ENCODE measurements at places on chromosomes 16 and 17.
A peak's percentile ranks its signal among the peaks of the same experiment; 100 is the strongest.

DNA sequence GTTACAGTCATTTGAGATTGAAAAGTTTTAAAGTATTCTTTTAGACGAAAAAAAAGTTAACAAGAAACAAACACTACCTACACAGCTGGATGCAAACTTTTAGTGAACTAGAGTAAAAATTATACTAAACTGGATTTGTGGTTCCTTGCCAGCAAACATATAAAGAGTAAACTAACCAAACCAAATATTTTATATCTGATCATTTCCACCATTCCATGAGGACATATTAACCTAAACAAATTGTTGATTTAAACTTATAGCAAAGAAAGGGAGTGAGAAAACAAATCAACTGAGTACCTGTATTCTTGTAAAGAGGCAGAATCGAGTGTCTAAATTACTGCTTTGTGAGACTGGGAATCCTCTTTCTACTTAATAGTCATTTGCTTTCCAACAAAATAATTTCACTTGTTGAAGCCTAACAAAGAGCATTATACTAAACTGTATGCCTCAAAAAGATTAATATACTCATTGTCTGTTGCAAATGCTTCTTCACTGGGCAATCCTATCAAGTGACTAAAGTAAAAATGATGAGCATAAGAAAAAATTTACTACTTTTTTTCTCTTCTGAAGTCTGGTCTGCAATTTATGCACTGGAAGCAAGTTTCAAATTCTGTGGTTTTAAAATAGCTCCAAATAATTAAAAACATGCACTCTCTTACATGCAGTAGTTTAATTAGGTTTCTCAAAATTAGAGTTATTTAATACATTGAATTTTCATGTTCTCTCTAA lies 37.5 kb downstream of the AKAP10 start:
- DNase-seq = no peak

GRCh38 chr17:82018152-82018988 lies 4.3 kb downstream of the CENPX start:
- no peak for DNase-seq

DNA sequence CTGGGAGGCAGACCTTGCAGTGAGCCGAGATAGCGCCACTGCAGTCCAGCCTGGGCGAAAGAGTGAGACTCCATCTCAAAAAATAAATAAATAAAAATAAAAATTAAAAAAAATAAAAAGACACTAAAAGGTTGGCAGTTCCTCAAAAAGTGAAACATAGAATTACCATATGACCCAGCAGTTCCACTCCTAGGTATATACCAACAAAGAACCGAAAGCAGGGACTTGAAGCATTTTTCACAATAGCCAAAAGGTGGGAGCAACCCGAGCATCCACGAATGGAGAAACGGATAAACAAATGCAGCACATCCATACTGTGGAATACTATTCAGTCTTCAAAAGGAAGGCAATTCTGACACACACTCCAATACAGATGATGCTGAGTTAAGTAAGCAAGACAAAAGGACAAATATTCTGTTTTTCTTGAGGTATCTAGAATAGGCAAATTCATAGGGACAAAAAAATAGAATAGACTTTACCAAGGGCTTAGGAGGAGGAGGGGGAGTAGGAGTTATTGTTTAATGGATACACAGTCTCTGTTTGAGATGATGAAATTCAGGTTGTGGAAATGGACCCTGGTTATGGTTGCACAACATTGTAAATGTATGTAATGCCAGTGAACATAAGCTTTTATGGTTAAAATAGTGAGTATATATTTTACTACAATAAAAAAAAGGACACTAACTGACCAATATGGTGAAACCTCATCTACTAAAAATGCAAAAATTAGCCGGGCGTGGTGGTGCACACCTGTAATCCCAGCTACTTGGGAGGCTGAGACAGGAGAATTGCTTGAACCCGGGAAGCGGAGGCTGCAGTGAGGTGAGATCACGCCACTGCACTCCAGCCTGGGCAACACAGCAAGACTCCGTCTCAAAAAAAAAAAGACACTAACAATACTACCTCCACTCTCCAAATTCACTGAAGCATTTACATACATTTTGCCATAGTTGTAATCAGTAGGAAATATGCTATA lies 27.0 kb upstream of the SLC35B1 start:
- no peak for DNase-seq

DNA sequence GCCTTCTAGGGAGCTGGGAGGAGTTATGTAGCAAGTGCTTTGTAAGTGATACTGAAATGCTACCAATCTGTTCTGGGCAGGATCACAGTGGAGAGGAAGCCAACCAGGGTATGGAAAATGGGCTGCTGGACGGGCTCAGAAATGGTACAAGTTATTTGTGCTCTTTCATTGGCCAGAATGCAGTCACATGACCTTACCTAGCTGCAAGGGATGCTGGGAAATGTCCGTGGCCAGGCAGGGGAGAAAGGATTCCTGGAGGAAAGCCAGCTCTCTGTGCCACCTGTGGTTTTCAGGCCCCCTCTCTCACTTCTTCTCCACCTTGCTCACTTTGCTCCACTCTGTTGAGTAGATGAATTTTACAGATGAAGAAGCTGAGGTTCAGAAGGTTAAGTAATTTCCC lies 4.8 kb downstream of the EEF2K start:
- DNase-seq = no peak

DNA sequence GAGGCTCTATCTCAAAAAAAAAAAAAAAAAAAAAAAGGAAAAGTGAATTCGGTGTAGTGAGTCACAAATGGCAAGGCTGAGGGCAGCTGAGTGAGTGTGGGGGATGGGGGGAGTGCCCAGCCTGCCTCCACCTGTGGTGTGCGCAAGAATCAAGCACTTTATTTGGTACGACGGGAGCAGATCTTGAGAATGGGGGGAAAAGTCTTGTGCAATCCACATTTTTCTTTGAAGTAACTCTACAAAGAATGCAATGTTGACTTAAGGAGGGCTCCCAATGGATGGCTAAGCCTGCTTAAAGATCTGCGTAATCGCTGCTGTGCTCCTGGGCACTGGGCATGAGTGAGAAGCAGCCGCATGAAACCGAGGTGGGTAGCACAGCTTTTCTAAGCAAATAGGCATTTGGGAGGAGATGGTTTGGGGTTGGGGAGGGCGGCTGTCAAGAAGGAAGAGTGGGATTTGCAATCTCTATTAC lies 28.2 kb downstream of the ATP2C2 start:
- DNase-seq = no peak

GRCh38 chr16:67392301-67393059 lies 818 bp downstream of the TPPP3 start:
- DNase-seq = no peak

DNA sequence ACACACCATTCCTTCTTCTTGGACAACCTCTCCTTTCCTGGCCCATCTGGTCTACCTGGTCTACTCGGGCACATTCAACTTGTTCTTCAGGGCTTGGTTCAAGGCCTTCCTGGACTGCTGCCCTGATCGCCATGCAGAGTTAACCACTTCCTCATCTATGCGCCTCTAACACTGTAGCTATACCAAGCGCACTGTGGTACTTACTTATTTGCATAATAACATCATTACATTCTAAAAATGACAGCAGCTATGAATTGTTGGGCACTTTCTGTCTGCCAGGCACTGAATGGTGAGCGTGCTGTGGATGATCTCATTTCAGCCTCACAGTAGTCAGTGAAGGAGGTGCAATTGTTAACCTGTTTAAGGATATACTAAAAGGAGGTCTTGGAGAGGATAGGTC lies 66.9 kb upstream of the SDK2 start:
- no peak for DNase-seq

DNA sequence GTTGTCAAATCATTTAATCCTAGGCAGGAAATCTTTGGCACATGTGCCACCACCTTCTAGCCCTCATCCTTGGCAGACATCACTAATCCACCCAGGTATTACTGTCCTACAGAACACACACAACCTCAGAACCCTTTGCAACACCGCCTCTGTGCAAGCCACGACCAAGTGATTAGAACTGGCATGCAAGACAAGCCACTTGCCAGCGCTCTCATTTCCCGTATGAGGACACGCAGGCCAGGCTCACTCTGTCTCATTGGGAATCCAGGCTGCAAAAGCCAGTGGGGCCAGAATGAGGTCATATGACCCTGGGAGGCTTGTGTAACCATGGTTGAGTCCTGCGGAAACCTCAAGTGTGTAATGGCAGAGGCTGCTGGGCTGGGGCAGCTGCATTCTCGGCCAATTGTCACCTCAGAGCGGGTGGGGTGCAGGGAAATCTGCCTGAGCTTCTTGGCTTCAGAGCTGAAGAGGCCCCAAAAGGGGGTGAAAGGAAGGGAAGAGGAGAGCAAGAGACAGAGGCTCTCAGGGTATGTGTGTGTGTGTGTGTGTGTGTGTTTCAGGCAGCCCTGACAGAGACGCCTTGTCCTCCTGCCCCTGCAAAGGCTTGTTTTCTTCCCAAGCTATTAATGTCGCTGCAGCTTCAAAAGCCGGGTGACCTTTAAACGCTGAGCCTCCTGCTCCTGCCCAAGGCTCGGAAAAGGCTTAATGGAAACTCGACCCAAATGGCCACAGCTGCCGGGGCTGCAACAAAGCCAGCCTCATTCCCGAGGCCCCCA lies 43.2 kb upstream of the MRPS23 start:
- DNase-seq = no peak

DNA sequence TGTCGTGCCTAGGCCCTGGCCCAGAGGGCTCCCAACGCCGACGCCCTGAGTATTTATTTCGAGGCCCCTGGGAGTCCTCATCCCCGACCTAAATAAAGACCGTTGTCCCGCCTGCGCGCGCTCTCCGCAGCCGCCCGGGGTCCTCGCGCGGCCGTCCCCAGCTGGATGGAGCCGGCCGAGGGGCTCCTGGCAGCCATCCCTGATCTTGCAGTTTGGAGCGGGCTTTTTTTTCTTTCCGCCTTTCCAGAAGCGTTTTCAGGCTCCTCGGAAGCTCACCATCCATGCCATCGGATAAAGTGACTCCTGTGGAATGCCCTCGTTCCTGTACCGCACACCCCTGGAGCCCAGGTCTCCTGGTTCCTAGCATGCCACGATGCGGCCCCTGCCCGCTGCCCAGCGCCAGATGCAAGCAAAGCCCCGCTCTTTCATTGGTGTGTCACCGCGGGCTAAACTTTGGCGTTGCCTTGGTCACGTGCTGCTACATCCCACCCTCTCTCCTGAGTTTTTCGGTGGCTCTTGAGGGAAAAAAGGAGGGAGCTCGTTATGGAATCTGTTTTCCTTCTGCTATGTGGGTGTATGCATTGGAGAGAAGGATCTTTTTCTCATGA lies 716 bp downstream of the TMEM94 start:
- no peak for DNase-seq

DNA sequence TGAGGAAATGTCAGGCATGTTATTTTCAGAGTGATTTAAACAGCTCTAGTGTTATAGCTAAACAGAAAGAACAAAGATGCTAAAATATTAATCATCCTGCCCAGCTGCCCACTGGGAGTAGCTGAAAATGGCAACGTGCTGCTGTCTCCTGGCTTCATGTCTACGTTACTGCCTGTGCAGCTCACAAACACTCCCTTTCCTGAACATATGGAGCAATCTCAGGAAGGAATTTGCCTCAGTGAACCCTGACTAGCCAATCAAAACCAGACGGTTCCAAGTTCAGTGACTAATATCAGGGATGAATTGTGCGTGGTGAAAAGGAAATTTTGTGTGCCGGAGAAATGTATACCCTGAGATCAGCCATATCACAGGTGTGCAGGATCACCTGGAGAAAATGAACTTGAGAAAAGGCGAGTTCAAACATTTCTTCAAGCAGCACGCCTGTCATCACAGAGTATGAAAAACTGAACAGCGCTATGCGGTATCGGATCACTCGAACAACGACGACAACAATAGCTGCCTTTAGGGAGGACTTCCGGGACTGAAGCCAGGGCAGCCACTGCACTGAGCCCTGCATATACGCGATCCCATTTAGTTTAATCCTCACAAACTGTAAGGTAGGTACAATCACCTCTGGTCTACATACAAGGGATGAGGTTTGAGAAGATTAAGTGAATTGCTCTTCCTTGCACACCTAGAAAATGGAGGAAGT lies 110.3 kb downstream of the STX8 start:
- DNase-seq = no peak

DNA sequence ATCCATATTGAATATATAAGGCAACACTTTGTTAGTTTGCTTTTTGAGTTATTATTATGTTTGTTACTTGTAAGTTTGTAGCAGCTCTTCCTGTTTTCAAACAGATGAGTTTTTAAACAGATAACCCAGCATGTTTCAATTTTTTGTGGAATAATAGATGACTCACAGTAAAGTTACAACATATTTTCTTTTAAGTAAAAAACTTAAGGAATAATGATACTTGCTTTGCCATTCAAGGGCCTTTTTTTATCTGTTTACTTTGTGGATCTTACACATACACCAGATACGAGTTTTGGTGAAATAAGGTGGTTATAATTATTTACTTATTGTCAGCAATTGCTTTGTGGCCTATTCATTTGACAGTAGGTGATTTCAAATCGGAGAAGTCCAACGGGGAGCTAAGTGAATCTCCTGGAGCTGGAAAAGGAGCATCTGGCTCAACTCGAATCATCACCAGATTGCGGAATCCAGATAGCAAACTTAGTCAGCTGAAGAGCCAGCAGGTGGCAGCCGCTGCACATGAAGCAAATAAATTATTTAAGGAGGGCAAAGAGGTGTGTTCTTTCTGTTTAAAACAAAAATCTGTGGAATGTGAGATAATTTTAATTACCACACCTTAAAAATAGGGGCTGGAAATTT lies 66.3 kb downstream of the BPTF start:
- peak; percentile 30 for DNase-seq

- DNase-seq = no peak
Observed at GRCh38 chr16:21698169-21699032, 34.6 kb downstream of the OTOA start.

GRCh38 chr17:3914312-3914670 lies 2.0 kb downstream of the P2RX1 start:
- no peak for DNase-seq

- DNase-seq = no peak
Observed at GRCh38 chr17:72466199-72466598, 345.4 kb downstream of the SOX9 start.

GRCh38 chr17:45144199-45145034 lies 3.9 kb upstream of the HEXIM1 start:
- DNase-seq = no peak

GRCh38 chr17:29112771-29113295 lies 67.4 kb downstream of the MYO18A start:
- no peak for DNase-seq

GRCh38 chr17:60145006-60145935 lies 4.5 kb upstream of the CA4 start:
- DNase-seq = peak; percentile 11

DNA sequence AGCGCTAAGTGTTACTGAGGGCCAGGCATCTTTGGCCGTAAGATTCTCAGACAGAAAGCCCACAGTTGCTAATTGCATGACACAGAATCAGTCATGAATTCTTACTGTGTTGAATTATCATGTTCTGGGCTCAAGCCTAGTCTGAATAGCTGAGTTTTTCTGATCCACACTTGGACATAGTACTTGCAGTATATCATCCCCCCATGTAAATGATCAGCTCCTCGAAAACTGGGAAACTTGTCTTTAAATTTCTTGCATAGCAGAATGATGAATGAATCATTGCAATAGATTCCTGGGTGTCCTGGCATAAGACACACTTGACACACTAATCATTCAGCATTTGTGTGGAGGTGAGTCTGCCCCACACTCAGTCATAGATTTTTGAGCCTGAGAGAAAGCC lies 2.2 kb downstream of the MLYCD start:
- DNase-seq = no peak
